Endothelial cell of umbilical vein (primary cell): ENCODE measurements at places on chromosomes 6 and 20. TPM values are rescaled to one million over a fixed set of nuclear protein-coding genes. Genes with fewer than 3 reads are reported as not detected.

Gene POM121L2
- not detected in 2 replicates for total RNA-seq

Gene TMEM170B
- 4.1 and 4.2 TPM in 2 replicates for total RNA-seq

Gene TCF21
- total RNA-seq: not detected in 2 replicates

Gene RBBP8NL
- total RNA-seq: not detected in 2 replicates

- DNase-seq: peak; percentile 1
Measured at GRCh38 chr20:62025394-62025793, 40.3 kb downstream of the TAF4 start.

DNA sequence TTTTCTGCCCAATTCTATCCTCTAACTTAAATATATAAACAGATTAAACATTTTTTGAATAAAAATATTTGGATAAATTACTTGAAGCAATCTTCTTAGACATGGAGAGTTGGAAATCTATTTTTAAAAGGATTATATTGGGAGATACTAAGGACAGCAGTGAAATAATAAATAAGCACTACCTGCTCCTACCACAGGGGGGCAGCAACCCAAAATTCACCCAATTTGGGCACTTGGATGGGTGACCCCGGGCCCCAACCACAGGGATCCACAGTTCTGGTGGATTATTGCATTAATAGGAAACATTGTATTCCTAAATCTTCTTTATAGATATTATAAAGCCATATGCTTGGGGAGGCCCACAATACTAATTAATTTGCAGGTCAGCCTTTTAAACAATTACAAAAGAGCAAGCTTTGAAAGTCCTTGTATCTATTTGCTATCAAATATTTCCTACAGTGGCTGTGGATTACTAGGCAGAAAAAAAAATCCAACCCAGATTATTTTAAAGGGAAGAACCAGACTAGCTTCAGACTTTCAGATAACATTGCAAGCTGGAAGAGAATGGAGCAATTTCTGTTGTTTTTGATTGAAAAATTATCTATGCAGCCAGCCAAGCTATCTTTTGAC lies 66.4 kb upstream of the PDE10A start:
- DNase-seq: peak; percentile 40

DNA sequence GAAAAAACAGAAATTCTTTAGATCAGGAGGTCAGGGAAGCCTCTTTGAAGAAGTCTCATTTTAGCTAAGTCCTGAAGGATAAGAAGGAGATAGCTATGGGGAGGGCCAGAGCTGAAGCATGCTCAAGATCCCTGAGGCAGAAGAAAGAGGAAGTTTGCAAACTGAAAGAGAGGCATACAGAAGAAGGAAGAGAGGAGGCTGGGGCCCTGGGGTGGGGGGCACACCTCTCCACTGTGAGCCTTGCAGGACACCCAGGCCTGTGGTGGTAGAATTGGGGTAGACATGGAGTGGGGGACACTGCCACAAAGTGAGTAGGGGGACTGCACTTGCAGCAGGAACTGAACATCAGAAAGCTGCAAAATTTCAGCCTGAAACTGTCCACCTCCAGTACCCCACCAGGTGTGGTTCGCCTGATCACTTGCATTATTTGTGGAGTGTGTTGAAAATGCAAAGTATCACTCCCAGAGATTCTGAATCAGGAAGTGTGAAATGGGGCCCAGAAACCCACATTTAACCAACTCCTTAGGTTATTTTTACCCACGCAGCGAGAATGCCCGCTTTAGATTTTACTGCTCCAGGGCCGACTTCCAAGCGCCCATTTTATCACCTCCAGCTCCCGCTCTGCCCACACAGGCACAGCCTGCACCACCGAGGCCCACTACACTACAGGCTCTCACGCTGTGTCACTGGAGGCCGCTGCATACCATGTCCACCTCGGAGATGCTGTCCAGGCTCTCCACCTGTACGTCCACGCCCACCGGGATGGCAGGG lies 44.0 kb downstream of the GABRR2 start:
- DNase-seq: no peak

- DNase-seq: no peak
Measured at GRCh38 chr6:156557911-156558259, 219.3 kb upstream of the ARID1B start.

GRCh38 chr20:17848249-17849048 lies 120.1 kb downstream of the SNX5 start:
- no peak for DNase-seq

DNA sequence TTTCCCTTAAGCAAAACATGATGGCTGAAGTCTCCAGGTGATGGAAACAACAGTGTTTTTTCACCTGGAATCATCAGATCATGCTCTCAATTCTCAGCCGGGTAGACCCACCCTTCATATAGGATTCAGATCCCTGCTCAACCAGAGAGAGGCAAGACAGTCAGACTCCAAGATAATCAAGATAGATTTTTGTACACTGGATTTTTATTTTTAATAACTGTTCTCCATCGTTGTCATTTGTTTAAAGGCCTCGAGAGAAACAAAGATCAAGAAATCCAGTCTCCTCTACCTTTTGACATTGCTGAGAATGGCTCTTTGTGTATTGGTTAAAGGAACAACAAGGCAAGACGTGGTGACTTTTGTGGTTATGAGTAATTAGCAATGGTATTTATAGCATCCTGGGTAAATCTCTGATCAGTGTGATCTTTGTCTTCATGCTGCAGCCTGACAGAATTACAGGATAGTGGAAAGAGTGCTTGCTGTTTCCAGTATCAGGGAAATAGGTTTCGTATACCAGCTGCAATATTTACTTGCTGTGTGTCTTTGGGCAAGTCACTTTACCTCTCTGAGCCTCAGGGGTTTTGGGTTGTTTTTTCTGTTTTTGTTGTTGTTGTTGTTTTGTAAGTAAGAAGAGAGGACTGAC lies 29.9 kb downstream of the ID4 start:
- DNase-seq: no peak

DNA sequence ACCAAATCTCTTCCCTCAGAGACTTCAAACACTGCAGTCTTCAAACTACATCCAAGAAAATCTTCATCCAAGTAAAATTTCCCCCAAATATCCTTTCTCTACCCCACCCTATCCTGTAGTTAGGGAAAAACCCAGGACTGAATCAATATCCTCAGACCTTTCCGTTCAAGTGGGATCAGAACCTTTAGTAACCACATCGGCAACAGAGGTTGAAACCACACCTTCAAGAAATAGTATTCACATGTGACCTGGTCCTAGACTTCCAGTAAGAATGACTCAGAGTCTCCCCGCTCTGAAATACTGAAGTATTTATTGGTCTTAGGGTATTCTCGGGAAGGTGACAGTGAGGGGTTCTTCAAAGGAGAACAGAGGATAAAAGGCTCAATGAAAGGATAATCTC lies 8.7 kb downstream of the HLA-DPA1 start:
- DNase-seq: no peak

GRCh38 chr6:147166360-147166944 lies 37.8 kb upstream of the STXBP5 start:
- DNase-seq: peak; percentile 88
